NCI-H1105 treated with DMSO at 0.1 percent for 48 hours (cell line): ENCODE measurements at places on chromosomes 16 and 17.

DNA sequence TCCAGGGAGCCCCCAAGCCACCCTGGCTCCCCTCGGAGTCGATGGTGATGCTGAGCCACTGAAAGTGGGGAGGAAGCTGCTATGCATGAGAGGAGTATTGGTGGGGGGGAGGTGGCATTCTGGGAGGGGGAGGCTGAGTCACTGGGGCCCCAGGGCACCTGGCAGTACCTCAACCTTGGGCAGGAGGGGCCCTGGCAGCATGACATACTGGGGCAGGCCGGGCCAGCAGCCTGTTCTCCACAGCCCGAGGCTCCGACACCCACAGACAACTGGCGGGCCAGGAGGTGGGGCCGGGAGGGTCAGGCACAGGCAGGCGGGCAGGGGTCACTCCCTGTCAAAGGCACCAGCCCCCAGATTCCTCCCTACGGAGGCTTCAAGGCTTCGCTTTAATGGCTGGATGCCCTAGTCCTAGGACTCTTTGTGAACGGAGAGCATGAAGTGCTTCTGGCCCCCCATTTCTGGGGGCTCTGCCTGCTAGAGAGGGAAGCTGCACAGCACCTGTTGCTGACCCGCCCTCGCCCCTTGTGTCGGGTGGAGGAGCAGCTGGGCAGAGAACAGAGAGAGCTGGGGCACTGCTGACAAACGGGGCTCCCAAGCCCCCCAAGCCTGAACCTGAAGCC is 928 bp downstream of the CASKIN2 start:
- DNase-seq = no peak

DNA sequence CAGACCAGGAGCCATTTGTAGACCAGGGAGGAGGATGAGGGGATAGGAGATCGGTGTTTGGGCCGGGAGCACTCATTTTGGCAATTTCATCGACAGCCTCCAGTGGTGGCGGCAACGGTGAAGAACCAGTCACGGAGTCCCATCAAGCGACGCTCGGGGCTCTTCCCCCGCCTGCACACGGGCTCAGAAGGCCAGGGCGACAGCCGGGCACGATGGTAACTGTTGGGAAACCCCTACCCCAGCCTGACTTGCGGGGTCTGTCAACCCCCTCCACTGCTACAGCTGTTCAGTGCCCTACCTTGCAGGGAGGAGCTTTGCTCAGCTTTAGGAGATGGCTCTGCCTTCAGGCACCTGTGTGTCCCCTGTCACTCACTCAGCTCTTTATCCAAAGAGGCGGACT is 43.0 kb downstream of the OR1D5 start:
- DNase-seq = no peak

- no peak for DNase-seq
These were observed 215.9 kb downstream of the CPPED1 start for GRCh38 chr16:12587646-12588277.

DNA sequence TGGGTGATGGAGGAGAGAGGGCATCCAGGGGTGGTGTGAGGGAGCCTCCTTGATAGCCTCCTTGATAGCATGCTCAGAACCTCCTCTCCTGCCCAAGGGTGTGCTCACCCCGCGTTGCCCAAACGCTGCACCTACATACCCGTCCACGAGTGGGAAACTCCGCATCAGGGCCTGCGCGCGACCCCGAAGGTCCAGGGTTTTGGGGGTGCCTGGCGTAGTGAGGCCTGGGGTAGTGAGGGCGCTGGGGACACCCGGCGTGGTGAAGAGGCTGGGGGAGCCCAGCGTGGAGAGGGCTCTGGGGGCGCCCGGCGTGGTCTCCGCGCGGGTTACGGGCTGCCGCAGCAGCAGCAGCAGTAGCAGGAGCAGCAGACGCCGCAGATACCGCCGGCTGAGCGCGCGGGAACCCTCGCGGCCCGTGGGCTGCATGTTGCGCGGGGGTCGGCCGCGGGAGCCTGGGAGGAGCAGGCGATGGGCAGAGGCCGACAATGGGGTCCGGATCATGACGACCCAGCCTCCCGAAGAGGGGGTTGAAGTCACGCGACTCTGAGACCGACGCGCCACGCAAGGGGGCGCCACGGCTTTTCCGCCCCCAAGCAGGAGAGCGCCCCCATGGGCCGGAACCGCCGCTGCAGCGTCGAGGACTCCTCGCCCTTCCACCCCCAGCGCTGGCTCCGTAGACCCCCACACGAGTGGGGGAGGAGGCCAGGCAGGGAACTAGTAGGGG is at the start of gene DPEP3:
TSS of gene DPEP3 (minus strand) at position 545 of the 724 bp plus-strand sequence. CDS start at position 426, 119 bp downstream.
- DNase-seq = no peak

- DNase-seq = no peak
These were observed 220.5 kb upstream of the CDH11 start for GRCh38 chr16:65342231-65342866.

- DNase-seq = no peak
These were observed 15.9 kb downstream of the CASKIN2 start for GRCh38 chr17:75499313-75500022.

DNA sequence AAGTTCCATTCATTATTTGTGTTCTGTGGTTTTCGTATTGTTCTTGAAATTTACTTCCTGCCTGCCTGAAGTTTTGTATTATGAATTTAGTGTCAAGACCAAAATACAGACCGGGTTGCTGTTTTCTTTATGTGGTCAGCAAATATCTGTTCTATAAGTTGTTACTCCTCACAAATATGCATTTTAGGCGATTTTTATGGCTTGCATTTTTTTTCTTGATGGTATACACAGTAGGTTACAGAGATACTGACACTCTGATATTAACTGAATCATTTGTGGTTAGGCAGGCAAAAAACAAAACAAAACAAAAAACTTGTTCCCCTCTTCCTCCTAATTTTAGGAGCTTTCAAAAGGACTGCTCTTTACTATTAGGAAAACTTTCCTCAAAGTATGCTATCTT is 52.6 kb downstream of the BCAS3 start:
- DNase-seq = no peak

GRCh38 chr16:69600202-69600601 is 34.4 kb downstream of the NFAT5 start:
- no peak for DNase-seq

- no peak for DNase-seq
These were observed 2292.0 kb downstream of the TP53TG3F start for GRCh38 chr16:35751191-35751941.

DNA sequence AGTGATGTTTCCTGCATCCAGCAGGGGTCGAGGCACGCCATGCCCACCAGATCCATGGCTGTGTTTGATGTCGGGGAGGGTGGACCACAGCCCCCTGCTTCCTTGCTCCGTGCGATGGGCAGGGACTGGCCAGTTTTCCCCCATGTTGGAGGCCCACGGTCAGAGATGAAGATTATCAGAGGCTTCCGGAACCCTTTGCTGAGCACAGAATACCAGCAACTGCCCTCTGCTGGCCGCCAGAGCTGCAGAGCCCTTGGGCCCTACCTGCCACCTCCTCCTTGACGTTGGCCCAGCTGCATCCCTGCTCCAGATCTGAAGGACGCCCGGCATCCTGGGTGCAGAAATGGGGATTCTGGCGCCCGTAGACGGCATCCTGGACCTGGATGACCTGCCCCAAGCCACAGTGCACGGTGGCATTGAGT is 23.7 kb upstream of the BCO1 start:
- DNase-seq = no peak

- no peak for DNase-seq
These were observed 14.2 kb downstream of the KIF1C start for GRCh38 chr17:5011928-5012327.

DNA sequence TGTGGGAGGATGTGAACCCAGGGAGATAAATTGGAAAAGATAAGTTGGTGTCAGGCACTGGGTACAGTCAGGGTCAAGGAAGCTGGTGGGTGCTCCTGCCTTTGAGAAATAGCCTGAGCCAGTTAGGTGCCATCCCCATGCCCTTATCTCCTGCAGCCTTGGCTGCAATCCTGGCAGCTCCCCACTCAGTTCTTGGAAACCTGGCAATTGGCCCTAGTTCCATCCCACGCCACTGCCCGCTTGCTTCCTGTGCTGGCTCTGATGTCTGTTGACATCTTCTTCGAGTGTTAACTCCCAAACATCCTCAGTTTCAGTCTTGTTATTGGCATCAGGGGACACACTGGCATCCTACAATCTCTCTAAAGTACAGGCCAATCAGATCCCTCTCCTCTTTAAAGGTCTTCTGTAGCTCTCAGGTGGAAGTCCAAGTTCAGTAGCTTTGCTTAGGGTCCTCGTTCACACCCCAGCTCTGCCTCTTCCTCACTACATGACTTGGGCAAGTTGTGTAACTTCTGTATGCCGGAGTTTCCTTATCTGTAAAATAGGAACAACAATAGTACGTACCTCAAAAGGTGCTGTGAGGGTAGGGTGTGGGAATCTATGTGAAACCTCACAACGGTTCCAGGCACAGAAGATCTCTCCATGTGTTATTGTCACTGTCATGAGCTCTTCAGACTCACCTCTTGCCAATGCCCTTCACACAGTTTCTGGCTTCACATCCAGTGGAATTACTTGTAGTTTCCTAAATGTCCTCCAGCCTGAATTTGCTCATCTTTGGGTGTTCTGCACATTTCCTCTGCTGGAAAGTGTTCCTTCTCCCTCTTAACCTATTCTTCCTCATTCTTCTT is 13.5 kb upstream of the PRKAR1A start:
- DNase-seq = no peak

GRCh38 chr16:74275031-74275636 is 21.5 kb upstream of the PSMD7 start:
- peak; percentile 18 for DNase-seq

- no peak for DNase-seq
These were observed 236.4 kb downstream of the HS3ST3A1 start for GRCh38 chr17:13365331-13365730.

- no peak for DNase-seq
These were observed 204.6 kb downstream of the SLC39A11 start for GRCh38 chr17:72887917-72888316.

GRCh38 chr16:17572145-17572544 is 101.4 kb upstream of the XYLT1 start:
- DNase-seq = no peak

- peak; percentile 80 for DNase-seq
These were observed 1.2 kb upstream of the TLCD3B start for GRCh38 chr16:30032083-30032819.

- no peak for DNase-seq
These were observed 238.5 kb downstream of the ZFHX3 start for GRCh38 chr16:72809446-72809845.

- DNase-seq = no peak
These were observed 19.3 kb downstream of the CHMP6 start for GRCh38 chr17:81010935-81011334.

DNA sequence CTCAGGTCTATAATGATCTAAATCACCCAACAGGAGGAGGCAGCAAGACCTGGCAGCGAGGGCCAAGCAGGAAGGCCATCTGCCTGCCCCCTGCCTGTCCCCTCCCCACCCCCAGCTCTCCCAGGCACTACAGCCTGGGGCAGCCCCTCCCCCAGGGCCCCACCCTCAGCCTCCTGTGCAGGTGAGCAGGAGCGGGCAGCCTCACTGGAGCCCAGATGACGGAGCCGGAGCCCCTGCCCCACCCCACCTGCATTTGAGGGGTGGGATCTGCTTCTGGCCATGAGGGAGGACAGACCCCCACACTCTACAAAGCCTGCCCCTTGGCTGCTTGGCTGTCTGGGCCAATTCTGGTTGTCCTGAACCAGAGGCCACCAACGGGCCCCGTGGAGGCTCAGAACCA is 12.4 kb upstream of the BAHCC1 start:
- DNase-seq = no peak

GRCh38 chr17:2042390-2042847 is 597 bp downstream of the OVCA2 start:
- peak; percentile 17 for DNase-seq

- peak; percentile 74 for DNase-seq
These were observed 132.4 kb upstream of the CHMP6 start for GRCh38 chr17:80859002-80859941.

GRCh38 chr16:13510425-13511151 is 409.4 kb upstream of the ERCC4 start:
- no peak for DNase-seq

DNA sequence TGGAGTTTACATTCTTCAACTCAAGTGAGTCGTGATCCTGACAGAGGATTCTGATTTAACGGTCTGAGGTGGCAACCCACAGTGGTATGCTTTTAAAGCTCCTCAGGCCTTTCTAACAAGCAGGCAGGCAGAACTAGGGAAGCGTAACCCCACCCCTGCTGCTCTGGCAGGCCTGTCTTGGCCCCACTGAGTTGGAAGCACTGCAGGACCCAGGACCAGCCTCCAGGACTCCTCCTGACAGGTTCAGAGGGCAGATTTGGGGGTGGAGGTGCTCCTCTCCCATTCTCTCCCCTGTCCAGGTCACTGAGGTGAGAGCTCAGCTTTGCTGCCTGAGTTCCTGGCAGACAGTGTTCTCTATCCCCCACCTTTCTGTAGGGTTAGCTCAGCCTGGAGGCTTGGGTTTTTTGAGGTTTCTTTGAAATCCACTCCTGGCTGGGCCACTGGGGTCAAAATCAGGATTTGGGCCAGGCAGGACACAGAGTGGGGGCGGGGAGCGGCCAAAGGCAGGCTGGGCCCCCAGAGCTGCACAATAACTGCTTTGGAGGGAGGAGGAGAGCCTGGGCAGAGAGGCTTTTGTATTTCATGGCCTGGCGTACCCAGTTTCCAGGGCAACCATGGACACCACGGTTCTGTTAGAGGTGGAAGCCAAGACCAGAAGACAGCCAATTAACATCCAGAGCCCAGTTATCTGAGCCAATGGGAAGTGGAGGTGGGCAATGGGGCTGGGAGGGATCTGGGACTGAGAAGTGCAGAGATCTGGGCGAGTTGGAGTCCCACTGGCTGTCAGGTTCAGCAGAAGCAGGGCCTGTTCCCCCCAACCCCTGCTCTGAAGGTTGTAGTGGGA is 9.5 kb downstream of the MRPL27 start:
- DNase-seq = no peak

GRCh38 chr16:65121870-65122723 is at the start of gene CDH11:
TSS of gene CDH11 (minus strand) at chr16:65122063. CDS start at chr16:65004869, 117,194 bp downstream.
- DNase-seq = peak; percentile 30

- DNase-seq = no peak
These were observed 123.9 kb downstream of the C16orf78 start for GRCh38 chr16:49497466-49497865.
